Activated naive CD4-positive, alpha-beta T cell (primary cell): ENCODE measurements at places on chromosomes 5 and 9.

DNA sequence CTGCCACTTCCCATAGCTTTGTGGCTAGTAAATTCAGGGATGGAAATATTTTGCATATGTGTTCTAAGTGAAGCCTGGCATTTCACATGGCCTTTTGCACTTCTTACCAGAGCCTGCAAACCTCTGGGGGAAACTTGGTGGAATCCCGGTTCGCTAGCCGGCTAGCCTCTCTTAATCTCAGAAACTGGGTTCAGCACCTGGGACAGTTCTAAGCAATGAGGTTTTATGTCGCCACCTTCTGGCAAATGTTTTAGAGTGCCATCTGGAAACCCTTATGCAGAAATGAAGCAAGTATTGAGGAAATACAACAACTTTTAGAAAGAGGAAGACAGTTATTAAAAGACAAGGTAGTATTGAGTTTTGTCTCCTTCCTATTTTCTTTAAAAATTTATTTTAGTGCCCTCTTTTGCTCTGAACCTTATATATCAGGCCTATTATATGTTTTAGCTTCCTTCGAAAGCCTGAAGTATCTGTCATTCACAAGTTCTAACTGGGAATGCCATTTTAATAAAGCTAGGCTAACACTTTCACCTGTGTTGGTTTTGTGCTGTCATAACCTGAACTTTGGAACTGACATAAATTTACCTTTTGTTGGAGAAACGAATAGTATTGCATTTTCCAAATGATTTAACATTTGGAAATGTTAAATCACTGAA, 963 bp upstream of the HTR1A start:
- no peak for DNase-seq

DNA sequence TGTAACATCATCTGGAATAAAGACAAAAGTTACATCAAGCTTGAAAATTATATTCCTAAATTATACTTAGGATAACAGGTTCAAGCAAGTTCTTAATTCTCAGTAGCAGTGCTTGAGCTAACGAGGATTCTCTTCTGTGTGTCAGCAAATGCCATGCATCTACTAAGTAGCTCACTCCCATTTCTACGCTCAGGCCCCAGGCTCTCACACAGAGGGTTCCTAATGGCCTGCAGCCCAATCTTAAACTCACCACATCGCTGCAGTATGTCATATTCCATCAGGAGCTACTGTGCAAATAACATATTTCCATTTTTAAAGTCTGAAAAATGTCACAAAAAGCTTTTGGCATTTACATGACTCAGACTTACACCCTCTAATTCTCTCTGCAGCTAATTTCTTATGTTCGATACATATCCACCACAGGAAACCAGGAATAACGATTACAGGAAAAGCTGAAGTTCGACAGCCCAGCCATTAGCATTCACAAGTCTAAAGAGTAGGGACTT, 474.8 kb downstream of the EFNA5 start:
- no peak for DNase-seq

DNA sequence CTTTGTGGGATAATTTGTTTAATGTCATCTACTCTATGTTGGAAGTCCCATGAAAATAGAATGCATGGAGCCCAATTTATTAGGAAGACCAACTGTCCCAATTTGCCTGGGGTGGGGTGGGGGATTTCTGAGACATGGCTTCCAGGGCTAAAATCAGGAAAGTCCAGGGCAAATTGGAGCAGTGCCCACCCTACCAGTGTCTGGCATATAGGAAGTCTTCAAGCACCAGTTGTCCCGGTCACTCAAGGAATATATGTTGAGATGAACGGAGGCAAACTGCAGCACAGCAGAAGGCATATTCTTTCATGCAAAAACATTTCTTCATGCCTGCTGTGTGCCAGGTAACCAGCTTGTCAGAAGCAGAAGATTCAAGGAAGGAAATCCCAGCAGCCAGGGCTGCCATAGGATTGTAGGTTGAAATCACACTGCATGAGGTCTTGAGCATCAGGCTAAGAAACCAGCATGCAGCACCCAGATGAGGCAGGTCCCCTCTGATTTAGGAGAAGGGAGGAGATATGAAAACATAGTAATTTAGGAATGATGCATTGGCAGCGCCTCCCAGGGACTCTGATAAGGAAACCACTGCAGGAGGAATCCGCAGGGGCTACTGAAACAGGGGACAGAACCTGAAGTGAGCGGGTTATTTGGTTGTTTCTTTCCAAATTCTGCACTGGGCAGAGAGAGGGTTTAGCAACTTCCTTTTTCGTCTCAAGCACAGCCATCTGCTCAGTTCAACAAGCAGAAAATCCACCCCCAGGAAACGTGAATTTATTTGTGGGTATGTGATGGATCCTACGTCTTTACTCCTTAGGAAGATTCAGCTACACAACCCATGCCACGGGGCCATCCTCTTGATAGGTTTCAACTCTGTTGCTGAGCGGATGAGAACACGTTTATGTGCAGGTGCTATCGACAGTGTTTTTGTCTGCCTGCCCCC, 112.6 kb upstream of the CPEB4 start:
- no peak for DNase-seq

DNA sequence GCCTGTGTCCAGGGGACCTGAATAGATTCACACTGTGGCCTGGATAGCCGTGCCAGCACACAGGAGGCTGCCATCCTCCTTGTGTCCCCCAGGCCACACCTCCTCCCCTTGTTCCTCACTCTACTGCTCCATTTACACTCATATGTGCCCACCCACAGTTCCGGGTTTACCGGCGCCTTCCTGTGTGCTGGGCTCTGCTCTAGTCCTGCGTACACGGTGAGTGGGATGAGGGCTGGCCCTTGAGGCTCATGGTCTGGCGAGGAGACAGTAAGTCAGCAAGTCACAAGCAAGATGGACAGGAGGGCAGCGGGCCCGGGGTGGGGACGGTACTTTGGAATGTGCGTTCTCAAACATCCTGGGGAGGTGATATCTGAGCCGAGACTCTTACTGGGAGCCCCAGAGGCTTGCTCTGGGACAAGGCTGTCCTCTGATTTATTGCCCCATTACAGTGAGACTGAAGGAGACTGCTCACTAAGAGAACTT, 32.4 kb upstream of the NXNL2 start:
- DNase-seq = no peak

DNA sequence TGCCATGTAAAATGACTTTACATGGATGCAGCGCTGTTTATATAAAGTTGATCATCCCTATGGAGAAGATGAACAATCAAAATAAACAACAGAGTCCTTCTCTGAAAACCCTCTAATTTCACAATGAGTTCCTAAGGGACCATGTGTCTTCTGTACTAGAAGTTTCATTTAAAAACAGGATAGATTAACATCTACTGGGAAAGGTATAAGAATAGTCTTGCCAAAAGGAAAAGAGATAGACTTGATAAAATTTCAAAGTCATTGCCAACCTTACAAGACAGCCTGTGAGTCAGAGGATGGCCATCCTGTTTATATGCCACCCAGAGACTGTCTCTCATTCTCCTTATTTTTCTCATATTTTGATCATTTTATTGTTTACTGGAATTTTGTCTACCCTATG, 367.1 kb upstream of the PDE4D start:
- DNase-seq = no peak

- no peak for DNase-seq
Measured at GRCh38 chr9:34171753-34172535, 6.9 kb upstream of the UBAP1 start.

DNA sequence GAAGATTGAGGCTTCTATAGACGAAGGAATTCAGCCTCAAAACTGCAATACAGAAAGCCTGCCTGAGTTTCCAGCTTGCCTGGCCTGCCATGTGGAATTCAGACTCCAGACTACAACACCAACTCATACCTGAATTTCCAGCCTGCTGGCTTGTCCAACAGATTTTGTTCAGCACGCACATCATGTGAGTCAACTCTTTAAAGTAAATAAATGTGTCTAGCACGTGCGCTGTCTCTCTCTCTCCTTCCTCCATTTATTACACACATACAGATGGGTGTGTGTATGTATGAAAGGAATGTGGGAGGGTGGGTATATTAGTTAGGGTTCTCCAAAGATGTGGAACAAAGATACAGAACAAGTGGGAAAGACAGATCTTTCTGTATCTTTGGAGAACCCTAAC, 82.4 kb upstream of the TAS2R1 start:
- no peak for DNase-seq

GRCh38 chr5:172683264-172683644, 42.2 kb downstream of the NEURL1B start:
- DNase-seq = no peak

- DNase-seq = no peak
Measured at GRCh38 chr5:89668821-89669220, 740.7 kb downstream of the CETN3 start.

GRCh38 chr5:1130218-1130946, 18.5 kb upstream of the SLC12A7 start:
- no peak for DNase-seq

DNA sequence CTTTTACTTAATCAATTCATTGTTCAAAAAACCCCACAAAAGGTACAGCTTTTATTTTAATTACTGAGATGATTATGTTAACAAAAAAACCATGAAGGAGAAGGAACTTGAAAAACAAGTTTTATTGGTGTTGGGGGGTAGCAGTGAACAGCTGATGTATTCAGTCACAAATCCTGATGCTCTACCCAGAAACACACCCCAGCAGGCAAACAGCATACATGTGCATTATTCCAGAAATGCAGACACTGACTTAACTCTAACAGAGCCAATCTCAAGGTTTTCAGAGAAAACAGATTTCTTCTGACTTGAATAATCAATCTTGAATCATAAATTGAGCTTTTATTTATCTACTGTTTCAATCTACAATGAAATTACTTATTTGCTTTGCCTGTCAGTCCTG, 175.2 kb downstream of the ZSWIM6 start:
- no peak for DNase-seq

GRCh38 chr5:119327018-119327417, 28.8 kb upstream of the TNFAIP8 start:
- no peak for DNase-seq

GRCh38 chr9:106954558-106954957, 91.6 kb downstream of the ZNF462 start:
- DNase-seq = no peak

GRCh38 chr5:68242743-68243142, 27.2 kb downstream of the PIK3R1 start:
- no peak for DNase-seq

DNA sequence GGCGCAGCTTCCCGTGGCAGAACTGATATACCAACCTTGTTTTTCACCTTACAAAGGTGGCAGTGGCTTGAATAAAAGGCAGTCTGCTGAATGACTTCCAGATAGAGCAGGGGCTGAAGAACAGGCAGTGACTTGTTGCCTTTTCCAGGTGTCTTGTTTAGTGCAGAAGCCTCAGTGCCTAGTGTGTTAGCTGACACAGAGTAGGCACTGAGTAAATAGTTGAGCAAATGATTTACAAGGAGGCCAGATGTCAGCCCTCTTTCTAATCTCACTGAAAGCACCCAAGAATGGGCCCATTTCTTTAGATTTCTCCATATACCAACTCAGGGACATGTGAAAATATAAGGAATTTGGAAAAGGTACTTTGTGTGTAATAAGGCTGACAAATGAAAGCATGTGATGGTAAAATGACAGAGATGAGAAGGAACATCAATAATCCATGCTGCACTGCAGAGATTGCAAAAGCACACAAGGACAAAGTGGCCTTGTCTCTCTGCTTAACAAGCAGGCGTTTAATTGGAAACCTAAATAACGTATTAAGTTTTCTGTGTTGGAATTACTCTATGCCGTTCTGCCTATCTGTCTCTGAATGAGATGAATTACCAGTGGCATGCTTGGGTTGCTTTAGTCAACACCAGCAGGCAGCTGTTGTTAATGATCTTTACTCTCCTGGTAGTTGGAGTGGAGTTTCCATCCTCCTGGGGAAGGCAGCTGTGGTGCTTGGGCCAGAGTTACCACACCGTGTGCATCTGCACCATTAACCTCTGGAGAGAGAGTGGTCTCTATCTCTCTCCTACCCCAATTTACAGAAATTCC, 360.1 kb upstream of the C9orf72 start:
- DNase-seq = no peak
